ENCODE measurements at places on chromosomes 3 and 15.

DNA sequence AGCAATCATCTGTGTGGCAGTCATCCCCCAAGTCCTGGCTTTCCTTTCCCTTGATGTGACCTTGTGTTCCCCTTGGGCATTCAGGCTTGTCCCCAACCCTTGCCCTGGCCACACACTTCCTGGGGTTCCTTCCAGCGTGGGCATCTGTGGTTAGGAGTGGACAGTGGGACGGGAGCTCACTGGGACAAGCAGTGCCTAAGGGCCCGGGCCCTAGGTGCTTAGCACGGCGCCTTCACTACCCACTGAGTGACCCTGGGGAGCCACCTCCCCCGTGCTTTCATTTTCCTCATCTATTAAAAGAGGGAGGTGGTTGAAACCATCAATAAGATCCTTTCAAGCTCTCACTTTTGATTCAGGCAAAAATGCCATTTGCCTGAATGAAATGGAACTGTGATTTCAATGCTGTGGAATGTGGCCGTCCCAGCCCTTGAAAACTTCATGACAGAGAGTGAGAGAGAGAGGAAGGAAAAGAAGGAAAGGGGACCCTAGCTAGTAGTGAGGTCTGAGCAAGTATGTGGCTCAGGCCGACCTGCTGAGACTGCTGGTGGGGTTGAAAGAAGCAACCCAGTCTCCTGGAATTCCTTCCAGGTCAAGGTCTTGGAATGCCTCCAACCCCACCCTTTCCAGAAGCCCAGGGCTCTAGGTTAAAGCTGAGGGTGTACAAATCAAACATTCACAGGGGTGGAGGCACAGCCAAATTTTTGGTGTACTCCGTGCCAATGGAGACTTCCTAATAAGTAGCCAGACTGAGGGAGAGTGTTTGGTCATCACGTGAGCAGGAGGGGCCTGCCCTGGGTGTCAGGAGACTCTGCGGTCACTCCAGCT lies 302.9 kb downstream of the TLE3 start:
- DNase-seq = no peak

DNA sequence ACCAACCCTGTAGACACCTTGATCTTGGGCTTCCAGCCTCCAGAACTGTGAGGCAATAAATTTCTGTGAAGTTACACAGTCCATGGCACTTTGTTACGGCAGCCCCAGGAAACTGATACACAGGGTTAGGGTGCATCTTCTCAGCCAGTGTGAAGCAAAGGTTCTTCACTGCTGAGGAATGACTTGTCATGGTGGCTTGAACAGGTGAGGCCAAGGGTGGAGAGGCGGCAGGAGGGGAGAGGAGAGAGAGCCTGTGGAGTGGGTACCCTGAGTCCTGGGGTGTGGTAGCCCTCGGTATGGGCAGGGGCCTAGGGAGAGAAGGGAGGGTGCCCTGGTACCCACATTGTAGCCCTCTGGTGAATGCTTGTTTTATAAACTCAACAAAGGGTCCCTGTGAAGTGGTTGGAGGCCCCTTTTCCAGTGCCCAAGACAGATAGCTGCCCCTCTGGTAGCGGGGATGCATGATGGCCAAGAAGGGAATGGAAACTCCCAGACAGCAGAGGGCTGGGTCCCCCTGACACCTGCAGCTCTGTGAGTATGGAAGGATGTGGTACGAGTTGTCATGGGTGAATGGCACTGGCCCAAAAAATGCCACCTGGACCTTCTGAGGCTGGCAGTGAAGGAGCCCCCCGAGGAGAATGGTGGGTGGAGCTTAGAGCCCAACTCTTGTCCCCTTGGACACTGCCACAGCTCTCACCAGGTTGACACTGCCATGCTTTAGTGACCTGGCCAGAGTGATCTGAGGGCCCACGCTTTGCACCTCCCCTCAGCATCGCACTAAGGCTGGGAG lies 49.6 kb downstream of the SPSB4 start:
- DNase-seq = no peak

DNA sequence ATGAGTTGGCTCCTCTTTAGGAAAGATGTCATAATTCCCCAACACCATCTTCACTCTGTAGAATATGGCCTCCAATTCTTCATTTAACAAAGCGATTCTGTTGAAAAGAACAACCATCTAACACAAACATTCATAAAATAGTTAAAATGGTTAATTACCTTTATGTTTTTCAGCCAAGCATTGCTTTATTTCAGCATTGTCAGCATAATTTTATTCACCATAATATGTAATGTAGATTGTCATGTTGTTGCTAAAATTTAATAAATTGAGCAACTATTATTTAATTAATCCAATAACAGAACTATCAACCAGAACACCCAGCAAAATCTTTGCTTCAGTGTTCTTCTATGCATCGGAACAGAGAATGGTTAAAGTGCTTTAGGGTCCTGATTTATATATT lies 46.2 kb upstream of the EPHA3 start:
- DNase-seq = no peak

DNA sequence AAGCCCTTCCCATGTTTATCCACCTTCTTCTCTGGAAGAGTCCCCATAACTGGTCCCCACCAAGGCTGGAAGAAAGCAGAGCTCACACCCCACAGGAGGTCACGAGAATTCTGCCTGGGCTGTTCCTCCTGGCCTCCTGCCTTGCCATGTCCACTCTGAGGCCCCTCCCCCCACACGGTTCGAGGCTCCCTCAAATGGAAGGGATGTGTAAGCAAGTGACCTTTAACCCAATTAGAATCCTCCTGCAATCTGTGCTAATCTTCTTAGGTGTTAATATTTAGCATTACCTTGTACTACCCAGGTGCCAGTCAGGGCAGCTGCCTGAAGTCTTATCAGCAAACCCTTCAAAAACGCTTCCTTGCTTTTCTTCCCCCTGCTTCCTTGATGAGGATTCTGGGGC lies 32.4 kb upstream of the DYNC1LI1 start:
- no peak for DNase-seq

DNA sequence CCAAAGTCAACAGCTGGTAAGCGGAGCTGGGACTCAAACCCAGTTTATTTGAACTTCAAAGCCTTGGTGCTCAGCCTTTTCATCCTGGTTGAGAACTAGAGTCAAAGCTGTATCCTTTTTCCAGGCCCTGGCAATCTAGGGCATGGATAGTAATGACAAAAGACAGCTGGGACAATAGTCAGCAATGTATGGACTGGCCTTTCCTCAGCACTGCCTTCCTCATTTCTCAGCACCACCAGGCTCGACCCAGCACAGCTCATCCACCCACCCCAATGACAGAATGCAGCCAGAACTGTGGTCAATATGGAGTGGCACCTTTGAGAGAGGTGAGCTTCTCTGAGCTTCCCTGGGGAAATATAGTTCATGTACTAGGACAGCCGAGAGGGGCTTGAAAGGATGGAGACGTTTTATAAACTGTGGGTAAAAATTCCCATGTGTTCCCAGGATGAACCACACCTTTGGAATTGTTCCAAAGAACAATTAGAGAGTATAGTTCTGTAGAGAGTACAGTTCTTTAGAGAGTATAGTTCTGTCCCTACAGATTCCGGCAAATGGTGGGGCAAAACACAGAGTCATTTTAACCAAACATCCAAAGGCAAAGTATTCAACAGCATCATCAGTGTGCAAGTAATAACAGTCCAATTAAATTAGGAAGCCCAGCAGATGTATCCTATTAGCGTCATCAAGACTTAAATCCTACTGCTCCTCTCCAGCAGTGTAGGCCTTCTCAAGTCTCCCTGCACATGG lies 30.2 kb upstream of the IREB2 start:
- DNase-seq = no peak

DNA sequence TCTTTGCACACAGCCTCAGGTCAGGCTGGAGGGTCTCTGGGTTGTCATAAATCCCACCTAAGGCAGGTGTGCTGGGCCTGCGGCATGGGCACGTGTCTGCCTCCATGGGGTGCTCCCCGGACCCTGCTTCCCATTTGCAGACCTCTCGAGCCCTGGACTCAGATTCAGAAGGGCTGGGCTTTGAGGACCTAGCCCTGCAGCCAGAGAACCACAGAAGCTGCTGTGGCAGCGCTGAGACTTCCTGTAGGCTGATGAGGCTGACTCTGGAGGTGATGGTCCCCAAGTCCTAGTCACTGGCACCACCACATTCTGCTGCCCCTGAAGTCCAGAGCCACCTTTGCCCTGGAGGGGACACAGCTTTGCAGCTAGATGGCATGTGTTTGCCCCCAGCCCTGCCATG lies 156.4 kb downstream of the LRRC28 start:
- no peak for DNase-seq

- no peak for DNase-seq
Measured at GRCh38 chr15:50116477-50116876, 2.6 kb downstream of the ATP8B4 start.

GRCh38 chr15:29522373-29523276 lies 253.0 kb upstream of the NSMCE3 start:
- DNase-seq = no peak
